ENCODE measurements at places on chromosomes 5 and 9.
A peak's percentile ranks its signal among the peaks of the same experiment; 100 is the strongest.

- DNase-seq = no peak
Measured at GRCh38 chr5:170307575-170308465, 10.2 kb upstream of the LCP2 start.

GRCh38 chr9:70085241-70085640, 41.6 kb downstream of the MAMDC2 start:
- DNase-seq = no peak

DNA sequence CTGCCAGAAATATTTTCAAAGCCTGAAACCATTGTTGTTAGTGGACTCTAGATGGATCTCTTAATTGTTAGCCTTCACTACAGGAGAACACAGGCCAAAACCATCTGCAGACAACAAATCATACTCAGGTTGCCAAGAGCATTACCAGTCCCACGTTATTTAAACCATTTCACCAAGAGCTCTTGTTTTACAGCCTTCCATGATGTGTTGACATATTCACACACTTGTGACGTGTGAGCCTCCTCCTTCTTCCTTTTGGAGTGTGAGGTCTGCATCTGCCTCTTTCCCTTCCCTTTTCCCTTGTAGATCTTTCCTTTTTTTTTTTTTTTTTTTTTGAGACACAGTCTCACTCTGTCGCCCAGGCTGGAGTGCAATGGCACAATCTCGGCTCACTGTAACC, 279.0 kb downstream of the AUH start:
- DNase-seq = no peak

DNA sequence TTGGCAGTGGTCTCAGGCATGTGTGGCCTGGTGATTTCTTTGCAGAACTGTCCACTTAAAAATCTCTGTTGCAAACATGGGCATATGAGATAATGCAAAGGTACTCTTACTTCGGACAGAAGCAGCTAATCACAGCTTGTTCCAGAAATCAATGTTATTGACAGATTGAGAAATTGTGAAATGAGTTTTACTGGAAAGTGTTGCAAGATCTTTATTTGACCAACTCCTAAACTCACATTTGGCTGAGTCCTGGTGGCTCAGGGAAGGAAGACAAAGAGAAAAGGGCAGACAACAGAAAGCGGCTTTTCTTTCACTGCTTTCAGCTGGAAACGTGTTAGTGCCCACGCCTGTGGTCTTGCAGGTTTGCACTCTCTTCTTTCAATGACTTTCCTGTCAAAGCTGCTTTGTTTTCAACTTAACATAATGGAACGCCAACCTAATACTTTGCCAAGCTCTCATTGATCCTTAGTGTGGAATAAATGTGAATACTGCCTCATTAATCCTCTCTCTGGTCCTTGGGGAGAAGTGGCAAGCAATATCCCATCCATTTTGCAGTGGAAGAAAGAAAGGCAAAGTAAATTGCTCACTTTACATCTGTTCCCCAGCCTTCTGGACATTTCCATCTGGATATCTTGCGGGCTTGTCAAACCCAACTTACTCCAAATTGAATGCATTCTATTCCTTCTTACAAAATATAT, 586.4 kb downstream of the LRRC70 start:
- no peak for DNase-seq

- DNase-seq = no peak
Measured at GRCh38 chr5:157535042-157535865, 40.3 kb downstream of the ADAM19 start.

DNA sequence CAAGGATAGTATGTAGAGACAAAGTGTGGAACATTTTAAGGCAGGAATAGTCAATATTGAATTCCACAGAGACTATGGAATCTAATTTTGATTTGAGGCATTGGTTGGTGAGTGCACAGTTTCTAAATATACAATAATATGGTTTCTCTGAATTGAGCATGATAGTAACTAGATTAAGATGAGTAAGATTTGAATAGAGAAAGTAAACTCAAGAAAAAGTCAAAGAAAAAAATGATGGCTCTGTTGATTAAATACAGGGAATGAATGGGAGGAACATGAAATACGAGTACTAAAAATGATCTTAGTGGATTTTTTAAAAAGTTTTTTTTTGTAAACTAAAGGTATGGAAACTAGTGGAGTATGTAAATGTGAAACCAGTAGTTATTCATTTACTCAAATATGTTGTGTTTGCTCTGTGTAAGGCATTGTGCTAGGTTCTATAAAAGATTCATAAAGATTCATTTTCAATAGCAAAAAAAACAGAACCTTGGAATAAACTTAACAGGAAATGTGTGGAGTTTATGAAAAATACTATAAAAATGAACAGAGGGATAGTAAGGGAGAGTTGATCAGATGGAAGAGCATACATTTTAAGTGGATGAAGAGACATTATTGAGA, 101.2 kb downstream of the ZCCHC7 start:
- DNase-seq = no peak

GRCh38 chr9:93674580-93675335, 98.4 kb downstream of the PHF2 start:
- DNase-seq = no peak

DNA sequence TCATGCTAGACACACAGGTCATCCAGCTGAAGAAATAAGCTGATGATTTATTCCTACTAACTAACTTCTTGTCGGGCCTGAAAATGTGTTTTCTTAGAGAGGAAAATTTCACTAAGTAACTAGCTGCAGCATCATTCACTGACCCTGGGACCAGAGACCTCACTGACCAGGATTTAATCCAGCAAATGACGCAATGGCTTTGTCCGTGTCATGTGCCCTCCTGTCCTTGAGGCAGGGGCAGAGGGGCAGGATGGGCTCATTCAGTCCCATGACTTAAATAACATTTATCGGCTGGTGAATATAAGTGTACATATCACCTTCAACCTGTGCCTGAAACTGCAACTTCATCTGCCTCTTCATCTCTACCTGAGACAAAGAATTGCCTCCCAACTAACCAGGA, 154.8 kb downstream of the SEMA5A start:
- no peak for DNase-seq

DNA sequence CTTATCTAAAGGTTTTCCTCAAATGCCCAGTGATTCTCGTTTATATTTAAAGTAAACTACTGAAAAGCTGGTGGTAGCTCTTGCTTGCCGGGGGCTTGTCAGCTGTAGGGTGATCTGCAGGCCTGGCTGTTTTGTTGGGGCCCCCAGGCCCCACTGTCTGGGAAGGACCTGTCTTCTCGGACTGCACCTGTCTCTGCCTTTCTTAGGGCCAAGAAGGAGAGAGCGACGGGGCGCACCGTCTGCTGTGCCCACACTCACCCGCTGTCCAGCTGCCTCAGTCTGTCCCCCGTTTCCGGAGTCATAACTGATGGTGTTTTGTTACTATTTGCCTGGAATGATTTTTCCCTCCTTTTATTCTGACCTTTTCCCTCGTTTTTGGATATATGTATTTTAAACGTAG, 94.1 kb upstream of the CACNA1B start:
- no peak for DNase-seq

- DNase-seq = no peak
Measured at GRCh38 chr9:35001803-35002502, 12.4 kb downstream of the DNAJB5 start.

- no peak for DNase-seq
Measured at GRCh38 chr9:99197987-99198386, 23.8 kb downstream of the ALG2 start.

DNA sequence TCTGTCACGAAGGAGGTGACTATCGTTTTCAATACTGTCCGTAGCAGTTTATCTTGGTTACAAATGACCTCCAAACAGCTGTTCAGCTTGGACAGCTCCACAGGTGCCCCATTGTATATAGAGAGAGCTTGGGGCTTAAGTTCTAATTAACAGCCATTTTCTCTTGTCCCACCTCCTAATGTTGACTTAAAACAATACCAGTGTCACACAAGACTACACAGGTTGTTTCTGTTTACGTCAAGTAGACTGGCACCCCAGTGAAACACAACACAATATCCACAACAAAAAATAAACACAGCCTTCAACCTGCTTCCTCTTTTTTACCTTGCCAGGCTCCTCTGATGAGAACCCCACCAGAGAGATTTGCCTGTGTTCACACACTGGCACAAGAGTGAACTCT, 39.8 kb upstream of the TLE1 start:
- peak; percentile 29 for DNase-seq

DNA sequence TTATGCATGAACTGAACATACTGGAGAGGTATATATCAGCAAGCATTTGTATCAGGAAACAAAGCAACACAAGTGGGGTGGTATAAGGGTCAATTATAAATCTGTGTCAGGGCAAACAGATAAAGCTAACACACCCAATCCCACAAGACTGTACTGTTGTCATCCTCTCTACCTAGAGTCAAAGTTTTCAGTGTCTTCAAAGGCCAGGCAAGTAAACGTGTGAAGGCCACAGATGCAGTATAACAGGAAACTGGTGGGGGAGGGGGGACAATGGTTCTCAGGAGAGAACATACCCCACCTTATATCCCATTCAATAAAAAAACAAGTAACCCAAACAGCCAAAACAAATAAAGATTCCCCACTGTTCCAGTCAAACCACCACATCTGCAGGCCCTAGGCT, 22.1 kb downstream of the ELP1 start:
- no peak for DNase-seq

- no peak for DNase-seq
Measured at GRCh38 chr9:111985315-111985714, 88.7 kb downstream of the UGCG start.

DNA sequence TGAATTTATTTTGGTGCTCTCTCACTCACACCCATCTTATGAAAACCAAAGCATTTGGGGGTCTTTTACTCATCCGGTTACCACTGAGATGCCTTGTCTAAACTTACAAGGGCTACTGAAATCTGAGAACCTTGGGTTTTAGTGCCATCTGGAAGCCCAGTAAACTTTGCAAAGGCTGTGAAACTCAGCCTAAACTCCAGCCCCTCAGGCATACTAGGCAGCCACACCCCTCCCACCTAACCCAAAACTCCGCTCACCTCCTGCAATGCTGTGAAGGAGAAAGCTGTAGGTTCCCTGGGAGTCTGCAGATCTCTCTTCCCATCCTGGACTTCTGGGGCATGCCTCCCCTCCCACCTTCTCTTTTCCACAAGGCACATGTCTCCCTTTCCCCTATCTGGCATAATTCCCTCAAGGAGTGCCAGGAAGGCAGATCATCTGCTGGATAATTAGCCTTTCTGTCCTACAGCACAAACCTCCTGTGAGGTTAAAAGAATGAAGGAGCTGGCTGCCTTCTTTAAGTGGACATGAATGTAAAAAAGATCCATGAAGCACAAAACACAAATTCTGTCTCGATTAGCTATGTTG, 71.5 kb upstream of the ANXA1 start:
- no peak for DNase-seq

GRCh38 chr9:95974389-95974788, 98.9 kb downstream of the ERCC6L2 start:
- DNase-seq = no peak

DNA sequence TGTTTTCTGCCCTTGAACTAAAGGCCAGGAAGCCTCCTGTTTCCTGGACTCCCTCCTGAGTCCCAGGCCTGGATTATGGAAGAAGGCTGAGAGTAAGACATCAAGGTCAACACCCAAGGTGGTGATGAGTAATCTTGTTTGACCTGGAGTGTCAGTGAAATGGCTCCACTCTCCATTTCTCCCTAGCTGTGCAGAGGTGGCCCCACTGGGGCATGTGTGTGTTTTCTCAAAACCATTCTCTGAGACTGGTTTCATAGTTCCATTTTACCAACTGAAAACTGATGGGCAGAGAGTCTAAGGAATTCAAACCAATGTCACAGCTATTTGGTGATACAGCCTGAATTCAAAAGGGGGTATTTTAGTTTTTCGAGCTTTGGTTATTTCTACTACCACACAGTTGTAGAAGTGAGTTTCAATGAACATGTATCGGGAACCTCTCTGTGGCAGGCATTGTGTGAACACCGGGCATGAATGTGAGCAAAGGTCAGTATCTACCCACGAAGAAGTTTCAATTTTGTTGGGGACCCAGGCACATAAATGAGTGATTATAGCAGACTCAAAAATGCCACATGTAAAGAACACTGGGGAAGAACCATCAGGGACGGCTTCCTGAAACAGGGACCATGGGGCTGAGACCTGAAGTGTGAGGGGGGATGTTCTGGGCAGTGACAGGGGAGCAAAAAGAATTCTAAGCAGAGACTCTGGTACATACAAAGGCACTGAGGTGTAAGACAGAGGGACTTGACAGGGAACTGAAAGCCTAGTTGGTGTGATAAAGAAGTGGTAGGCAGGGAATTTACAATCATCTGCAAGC, 269.6 kb upstream of the KLF4 start:
- DNase-seq = no peak

- no peak for DNase-seq
Measured at GRCh38 chr5:74641735-74642542, 1.4 kb upstream of the ENC1 start.

- no peak for DNase-seq
Measured at GRCh38 chr5:154276973-154277331, 86.4 kb downstream of the GALNT10 start.

Measured in NCI-H2081 treated with DMSO at 0.1 percent for 48 hours (cell line).